ENCODE measurements at places on chromosomes 4 and X.

DNA sequence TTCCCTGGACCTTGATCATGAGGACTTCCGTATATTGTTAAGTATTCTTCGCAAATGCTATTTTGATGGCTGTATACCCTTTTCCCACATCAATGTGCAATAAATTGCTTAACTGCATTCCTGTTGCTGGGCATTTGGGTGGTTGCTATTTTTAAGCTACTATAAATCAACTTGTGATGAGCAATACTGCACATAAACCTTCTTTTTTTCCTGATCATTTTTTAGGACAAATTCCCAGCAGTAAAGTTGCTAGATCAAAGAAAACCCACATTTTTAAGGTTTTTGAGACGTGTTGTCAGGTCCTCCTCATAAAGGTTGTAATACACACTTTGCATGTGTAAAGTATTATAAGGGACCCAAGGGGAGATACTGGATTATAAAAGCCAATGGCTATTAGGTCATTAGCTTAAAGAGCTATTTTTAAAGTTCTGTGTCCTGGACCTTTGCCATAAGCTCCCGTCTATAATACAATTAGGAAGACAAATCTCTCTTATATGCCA lies 35.6 kb downstream of the LIMCH1 start:
- DNase-seq, result peak; percentile 5

GRCh38 chr4:105458001-105458400 lies 15.9 kb downstream of the PPA2 start:
- peak; percentile 17 for DNase-seq

DNA sequence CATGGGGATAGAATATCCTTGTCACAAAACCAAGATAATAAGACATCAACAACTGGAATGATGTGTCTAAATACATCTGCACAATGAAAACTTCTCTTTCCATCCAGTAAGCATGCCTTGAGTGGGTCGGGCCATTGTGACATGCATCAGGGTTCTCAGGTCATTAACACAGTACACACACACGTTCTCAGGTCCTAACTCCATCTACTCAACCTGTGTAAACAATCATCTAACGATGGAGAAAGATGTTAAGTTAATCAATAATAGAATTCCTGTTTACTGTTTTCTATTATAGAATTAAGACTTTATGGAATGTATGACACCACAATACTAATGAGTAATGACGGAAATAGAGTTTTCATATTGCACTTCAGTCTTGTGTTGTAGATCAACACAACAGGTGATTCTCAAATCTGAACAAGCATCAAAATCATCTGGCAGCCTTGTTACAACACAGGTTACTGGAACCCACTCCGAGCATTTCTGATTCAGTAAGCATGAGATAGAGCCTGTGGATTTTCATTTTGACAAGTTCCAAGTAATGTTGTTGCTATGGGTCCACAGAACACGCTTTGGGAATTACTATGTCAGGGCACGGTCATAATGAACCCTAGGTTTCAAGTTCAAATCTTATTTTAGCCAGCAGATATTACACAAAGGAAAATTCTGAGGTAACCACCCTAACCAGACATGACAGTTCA lies 315.8 kb upstream of the TEX13C start:
- DNase-seq, result no peak

DNA sequence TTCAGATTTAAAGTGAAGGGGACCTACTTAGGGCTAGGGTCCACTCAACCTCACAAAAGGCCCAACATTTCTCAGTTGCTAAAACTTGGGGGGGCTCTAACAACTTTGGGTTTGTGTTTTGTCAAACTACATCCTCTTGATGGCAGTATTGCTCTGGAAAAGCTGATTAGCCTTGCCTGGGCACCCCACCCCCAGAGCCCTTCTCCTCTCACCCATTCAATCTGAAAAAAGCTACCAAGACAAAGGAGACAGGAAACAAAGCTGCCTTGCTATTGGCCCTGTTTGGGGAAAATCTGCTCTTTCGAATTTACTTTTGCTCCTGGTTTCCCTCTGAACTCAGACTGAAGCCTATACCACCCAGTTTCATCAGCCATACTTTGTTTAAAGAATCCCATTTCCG lies 195.2 kb upstream of the STK26 start:
- DNase-seq, result no peak

- no peak for DNase-seq
Observed at GRCh38 chr4:76962406-76963130, 13.0 kb downstream of the SEPTIN11 start.

DNA sequence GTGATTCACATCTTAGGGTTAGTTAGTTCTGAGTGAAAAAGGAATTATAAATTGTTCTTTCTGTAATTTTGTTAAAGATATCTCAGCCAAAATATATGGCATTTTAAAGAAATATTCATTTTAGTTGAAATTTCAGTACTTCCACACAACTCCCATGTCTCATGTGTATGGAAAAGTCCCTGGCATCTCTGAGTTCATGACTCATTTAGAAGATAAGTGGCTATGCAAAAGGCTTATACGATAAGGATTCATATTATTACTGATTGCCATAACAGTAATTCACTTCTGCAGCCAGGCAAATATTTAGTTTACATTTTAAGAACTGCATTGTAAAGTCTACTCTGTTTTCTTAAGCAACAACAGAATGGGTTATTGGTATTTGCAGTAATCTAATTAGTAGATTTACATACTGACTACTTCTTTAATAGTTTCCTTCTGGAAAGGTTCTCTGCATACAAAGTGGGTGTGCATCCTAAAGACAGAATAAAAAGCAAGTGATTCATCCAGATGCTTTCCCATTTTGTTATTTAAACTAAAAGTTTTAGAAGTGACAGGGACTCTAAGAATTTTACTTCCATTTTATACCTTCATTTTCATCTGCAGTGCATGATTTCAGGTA lies 682.4 kb upstream of the PABPC4L start:
- DNase-seq, result no peak

DNA sequence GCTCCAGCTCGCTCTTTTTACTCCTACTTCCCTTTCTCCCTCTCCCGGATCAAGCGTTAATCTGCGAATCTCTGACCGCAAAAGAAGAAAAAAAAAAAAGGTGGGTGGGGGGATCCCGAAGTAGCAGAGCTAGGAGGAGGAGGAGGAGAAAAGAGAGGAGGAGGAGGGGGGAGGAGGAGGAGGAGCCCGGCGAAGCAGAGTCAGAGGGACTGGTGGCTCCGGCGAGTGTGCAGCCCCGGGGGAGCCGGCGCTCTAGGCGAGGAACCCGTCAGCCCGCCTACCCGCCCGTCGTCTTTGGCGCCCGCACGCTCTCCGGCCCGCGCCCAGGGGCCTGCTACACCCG lies at the start of gene NHSL2:
Gene NHSL2 (plus strand): TSS at position 203 of the 343 bp plus-strand sequence.
- peak; percentile 26 for DNase-seq

DNA sequence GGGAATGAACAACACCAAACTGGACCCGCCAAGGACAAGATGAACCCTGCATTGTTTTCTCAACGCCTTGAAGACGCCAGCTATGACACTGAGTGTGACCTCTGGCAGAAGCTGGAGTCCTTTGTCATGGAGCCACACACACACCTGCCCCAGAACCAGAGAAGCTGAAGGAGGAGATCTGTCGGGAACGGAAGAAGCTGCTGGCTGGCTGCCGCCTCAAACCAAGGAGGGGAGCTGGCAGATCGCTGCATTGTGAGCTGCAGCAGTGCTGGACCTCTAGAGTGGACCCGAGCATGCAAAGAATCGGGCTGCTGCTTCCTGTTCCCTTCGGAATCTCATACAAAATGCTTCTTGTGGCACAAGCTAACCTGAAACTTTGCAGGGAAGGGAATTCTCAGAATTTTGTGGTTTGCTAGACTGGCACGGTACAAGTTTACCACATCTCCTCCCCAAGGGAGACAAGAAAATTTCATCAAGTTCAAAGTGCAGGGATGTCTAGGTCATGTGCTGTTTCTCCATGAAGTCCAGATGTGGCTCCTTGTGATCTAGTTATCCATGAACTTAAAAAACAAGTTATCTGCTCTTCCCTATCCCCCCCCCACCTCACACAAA lies 23.4 kb upstream of the GLRB start:
- peak; percentile 45 for DNase-seq

DNA sequence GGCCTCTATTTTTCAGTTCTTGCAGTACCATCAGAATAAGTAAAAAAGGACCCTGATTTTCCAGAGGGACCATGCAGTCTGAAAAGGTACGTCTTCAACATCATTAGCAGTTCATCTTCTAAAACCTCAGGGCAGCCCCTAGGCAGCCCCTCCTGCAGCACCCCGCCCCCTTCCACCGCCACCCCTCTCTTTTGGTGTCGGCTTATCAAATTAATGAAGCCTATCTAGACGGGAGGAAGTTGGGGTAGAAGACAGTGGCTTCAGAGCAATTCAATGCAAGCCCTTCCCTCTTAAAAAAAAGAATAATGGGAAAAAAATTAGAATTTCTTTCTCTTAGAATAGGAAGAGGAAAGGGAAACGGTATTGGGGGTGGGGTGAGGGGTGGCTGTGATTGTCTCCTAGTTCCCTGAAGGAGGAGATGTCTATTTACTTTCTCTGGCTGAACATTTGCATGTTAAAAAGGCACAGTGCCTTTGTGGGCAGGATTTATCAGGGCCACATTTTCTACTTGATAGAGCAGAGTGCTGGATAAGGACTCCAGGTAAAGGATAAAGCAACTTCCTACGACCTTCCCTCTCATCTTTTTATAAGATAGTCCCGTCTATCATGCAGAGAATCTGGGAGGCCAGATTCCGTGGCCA lies 159.4 kb downstream of the MGST2 start:
- no peak for DNase-seq

DNA sequence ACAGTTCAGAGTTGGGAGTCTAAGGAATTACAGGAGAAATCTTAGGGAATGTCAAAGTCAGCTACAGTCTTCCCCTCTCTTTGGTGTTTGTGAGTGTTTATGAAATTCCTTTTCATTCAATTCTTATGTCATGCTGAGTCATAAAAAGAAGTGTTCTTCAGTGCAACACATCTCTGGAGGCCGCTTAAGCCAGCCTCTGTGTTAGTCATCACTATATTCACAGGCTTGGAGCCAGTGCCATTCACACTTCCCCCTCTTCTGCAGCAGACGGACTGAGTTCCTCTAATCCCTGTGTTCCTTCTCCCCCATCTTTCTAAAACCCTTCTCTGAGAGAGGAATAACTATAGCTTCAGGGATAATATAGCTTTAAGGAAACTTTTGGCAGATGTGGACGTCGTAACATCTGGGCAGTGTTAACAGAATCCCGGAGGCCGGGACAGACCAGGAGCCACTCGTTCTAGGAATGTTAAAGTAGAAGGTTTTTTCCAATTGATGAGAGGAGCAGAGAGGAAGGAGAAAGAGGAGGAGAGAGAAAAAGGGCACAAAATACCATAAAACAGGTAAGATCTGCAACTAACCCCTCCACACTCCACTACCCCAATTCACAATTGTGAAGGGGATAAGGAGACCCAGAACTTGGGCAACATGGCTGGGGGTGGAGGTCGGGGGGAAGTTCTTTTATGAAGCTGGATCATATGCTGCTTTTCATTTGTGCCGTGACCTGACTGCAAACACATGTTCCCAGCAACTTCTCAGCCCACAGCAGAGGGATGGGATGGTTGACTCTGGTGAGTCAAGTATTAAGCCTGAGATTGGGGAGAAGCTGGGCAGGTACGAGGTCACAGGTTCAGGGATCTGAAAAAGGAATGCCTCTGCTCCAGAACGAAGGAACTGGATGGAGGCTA lies at the start of gene SRPX2:
Gene SRPX2 (plus strand): TSS at position 244 of the 905 bp plus-strand sequence. CDS start 2,124 bp downstream, outside the sequence.
- peak; percentile 92 for DNase-seq

- DNase-seq, result no peak
Observed at GRCh38 chr4:173415092-173415491, 16.2 kb upstream of the SCRG1 start.

GRCh38 chrX:51334276-51334675 lies 1.7 kb downstream of the NUDT10 start:
- DNase-seq, result peak; percentile 1

DNA sequence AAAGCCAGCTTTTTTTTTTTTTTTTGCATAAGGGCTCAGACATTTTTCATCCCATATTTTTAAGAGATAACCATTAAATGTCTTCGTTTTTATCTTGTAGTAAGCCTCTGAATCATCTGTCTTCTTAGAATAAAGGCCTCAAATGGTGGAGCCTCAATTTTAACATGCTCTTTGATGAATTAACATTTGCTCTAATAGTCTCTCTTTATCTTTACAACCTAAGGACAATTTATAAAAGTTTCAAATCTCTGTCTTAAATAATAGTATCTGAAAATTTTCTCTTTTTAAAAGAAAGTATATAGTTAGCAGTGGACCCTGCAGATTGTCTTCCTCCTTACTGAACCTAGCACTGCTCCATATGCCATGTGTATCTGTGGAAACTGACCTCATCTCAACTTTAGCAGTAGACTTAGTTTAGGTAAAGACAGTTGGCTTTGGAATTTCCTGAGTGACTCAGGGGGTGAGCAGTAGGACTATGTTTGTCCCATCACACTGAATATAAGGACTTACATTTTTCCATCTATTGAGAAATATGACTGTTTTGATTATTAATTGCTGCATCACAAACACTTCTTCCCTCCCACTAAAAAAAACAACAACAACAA lies 1658.0 kb downstream of the STIM2 start:
- peak; percentile 59 for DNase-seq

DNA sequence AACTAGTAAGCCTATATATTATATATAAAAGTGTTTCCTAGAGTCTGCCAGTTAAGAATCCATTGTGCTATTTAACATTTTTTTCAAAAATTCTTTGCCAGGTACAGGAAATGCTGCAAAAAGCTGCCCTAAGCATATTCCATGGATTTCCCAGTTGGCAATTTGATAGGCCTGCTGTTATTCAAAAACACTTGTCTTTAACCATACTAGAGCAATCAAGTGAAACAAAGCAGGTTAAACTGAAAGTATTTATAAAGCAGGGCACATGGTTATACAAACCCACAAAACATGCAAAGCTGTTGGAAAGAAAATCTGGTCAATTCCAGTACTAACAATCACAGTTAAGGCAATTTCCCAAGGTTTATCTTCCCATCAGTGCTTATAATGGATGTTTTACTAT lies 159.9 kb downstream of the UNC5C start:
- DNase-seq, result no peak

DNA sequence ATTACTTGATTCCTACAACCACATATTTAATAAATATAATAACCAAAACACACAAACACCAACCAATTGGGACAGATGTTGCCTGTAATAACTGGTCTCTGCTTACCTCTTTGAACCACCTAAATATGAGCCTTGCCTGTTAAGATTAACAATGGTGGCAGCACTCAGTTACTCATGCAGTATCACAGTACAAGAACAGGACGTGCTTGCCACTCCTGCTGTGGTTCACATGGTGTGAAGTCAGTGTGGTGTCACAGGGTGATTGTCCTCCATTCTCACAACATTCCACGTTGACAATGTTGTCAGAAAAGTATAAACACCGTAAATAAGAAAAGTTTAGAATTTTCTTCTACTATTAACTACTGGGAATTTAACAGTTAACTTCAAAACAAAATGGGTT lies 365.0 kb downstream of the PPP3CA start:
- peak; percentile 44 for DNase-seq

DNA sequence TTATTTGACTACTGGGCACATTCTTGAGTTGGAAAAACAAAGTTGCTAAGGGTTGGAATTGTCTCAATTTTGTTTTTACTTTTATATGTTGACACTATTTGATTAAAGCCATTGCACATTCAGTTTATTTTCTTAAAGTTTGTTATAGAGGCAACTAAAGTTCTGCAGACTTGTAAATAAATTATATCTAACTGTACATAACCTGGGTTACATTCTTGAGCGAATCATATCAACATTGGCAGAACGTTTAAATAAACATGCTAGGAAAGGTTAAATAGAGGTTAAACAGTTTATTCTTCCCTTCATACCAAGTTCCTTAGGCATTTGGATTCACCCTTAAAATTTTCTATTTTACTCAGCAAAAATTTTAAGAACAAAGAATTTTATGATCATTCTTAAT lies 74.5 kb downstream of the UCHL1 start:
- no peak for DNase-seq
